ENCODE measurements at places on chromosomes 7 and 10.

GRCh38 chr10:79219322-79219957, 127.8 kb upstream of the PPIF start:
- DNase-seq, result no peak

GRCh38 chr7:85119934-85120333, 66.9 kb downstream of the SEMA3D start:
- DNase-seq, result no peak

DNA sequence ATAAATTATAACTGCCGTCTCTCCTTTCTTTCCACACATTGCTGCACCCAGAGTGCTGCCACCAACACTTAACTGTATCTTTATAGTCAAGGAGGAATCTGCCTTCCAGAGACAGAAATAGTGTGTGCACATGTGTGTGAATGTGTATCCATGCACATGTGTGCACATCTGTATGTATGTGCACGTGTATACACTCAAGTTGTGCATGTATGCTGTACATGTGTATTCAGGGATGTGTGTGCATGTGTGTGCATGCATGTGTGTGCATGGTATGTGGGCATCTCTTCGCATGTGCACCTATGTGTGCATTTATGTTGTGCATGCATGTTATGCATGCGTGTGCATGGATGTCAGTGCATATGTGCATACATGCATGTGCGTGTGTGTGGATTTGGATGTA, 253.3 kb downstream of the KLF6 start:
- DNase-seq, result no peak

GRCh38 chr7:30224511-30225062, 59.8 kb upstream of the ZNRF2 start:
- no peak for DNase-seq

GRCh38 chr10:23448802-23449570, 10.1 kb downstream of the OTUD1 start:
- no peak for DNase-seq

DNA sequence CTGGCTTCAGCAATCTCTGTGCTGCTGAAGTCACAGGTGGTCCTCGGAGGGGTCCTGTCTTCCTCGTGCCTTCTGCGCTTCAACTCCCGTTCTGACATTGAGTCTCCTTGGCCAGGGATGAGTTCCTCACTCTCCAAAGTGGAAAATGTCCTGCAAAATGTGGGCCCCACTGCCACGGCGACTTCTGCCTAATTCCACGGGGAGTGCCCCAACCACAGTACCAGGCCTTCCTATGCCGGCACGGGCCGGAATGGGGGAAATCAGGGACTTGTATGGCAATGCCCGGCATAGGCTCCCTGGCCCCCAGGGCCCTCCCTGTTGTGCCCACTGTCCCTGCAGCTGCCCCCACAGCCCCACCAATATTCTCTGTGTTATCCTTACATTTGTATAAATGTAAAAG, 420.5 kb downstream of the TCERG1L start:
- DNase-seq, result no peak

DNA sequence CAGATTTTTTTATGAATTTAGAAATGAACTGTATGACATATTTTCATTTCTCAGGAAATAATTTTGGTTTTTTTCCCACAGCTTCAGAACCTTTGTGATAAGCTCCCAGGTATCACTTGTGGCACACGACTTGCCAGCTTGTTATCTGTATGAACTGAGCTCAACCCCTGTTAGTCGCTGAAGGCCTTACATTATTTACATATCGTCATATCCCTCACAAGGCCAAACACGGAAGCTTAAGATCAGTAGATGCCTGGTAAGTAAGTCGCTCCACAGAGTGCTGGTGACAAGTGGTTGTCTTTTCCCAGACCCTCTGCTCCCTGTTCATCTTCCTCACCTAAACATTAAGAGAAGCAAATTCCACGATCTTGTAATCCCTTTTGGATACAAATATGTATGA, 55.2 kb downstream of the RAPGEF5 start:
- DNase-seq, result no peak

DNA sequence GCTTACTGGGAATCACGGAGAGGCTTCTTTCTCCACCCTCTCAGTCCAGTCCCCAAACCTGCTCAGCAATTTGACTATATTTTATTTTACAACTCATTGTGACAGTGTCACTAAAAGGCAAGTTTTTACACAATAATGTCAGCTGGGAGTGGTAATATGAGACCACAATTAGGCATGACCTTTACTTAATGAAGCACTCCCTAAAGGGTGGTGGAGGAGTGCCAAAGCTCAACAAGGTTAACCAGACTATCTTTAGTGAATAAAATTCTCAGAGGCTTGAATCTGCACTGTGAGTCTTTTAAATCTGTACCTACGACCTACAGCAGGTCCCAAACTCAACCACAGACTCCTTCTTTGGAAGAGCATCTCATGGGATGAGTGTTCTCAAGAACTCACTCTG, 215.6 kb downstream of the TAX1BP1 start:
- DNase-seq, result no peak

GRCh38 chr10:78572565-78572964, 496.2 kb upstream of the ZMIZ1 start:
- no peak for DNase-seq

DNA sequence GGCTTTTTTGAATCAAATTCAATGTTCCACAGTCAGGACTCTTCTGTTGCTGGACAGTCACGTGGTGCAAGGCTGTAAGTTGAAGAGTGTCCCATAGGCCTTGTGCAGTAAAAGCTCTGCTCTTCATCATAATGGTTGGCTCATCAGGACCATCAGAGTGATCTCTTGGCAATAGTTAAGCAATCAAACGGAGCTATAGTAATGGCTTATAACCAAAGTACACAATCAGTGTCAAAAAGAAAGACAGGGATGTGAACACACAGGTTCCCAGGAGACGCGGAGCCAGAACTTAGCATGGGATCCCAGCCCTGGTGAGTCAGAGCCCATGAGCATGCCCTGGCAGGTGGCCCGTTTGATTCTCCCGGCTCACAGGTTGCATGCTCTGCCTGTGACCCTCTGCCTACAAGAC, 10.8 kb upstream of the GPNMB start:
- no peak for DNase-seq

- DNase-seq, result peak; percentile 39
Measured at GRCh38 chr10:102596506-102596971, 47.7 kb upstream of the TRIM8 start.

DNA sequence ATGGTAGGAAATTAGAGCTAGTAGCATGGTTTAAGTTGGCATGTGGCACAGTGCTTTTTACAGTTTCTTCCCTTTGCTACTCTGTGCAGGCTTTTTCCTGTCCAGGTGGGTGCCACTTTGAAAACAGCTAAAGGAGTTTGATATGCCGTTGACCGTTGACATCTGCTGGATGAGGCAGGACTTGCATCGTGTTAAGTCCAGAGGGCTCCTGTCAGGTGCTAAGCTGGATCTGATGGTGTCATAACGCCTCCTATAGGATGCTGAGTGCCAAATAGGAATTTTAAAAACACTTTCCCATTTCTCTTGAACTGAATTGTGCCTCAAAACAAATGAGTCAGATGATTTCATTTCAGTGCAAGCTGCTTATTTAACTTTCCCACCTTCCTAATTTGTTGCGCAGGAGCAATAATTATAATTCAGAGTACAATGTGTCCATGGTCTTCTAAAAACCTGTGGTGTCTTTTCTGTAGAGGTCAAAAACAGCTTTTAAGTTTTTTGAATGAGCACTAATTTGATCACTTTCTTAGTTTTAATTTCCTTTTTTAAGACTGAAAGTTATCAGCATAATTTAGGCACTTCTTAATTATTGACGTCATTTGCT, 178.3 kb downstream of the CDCA7L start:
- no peak for DNase-seq

DNA sequence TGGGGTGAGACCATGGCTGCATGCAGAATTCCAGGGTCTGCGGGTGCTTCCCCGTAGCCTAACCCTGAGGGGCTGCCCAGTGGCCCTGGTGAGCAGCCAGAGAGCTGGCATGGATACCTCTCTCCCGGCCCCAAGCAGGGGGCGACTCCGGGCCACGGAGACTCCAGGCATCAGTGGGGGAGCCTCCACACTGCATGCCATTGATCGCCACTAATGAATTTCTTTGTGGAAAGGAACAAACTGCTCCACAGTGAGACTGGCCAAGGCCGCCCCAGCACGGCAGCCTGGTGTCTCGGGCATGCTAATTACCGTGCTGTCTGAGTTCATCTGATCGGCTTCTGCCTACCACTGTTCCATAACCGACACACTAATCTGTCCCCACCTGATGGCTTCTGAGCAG, 184.4 kb downstream of the GRID1 start:
- no peak for DNase-seq

GRCh38 chr7:105364684-105365083, 24.0 kb downstream of the SRPK2 start:
- DNase-seq, result no peak

DNA sequence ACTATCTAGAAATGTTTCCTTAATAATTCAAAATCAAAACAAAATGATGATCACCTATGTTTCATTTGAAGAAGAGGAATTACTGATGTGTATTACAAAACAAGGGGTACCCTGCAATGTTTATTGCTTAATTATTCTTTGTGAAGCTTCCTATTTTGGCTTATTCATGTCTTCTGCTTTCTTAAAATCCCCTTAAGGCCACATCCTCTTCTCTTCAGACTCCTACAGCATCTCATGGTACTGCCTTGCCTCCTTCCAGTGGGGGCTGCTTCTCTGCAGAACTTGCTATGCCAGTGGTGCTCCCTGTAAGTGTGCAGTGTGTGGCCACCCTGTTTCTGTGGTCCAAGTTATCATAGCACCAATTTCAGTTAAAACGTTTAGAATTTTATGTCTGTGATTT, 35.0 kb downstream of the CCDC146 start:
- DNase-seq, result no peak

DNA sequence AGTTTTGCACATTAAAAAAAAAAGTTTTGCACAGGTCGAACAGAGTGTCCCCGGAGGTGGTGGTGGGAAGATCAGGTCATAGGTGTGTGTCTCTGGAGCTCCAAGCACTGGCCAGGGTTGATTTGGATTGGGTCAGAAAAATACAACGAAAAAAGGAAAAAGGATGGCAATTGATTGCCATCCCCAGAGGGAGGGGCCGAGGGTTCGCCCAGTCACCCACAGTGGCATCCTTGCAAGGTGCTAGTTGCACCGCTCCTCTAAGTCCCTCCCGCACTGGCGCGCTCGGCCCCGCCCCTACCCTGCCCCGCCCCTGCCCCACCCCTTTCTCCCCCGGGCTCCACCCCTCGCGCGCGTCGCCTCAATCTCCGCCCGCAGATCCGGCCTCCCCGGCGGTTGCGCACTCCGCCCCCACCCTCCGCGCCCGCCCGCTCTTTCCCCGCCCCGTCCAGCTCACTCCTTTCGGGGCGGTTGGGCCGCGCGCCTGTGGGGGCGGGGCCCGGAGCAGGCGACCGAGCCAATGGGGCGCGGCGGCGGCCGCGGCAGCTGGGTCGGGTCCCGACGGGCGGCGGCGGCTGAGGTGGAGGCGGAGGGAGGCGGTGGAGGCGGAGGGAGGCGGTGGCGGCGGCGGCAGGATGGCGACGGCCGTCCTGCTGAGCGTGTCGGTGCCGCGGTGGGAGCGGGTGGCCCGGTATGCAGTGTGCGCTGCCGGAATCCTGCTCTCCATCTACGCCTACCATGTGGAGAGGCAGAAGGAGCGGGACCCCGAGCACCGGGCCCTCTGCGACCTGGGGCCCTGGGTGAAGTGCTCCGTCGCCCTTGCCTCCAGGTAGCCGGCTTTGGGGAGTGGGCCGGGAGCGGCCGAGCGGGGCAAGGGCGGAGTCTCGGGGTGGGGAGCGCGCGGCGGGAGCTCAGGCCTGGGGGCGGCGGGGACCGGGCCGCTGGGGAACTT, 31.5 kb upstream of the ERV3-1 start:
- DNase-seq, result peak; percentile 89

DNA sequence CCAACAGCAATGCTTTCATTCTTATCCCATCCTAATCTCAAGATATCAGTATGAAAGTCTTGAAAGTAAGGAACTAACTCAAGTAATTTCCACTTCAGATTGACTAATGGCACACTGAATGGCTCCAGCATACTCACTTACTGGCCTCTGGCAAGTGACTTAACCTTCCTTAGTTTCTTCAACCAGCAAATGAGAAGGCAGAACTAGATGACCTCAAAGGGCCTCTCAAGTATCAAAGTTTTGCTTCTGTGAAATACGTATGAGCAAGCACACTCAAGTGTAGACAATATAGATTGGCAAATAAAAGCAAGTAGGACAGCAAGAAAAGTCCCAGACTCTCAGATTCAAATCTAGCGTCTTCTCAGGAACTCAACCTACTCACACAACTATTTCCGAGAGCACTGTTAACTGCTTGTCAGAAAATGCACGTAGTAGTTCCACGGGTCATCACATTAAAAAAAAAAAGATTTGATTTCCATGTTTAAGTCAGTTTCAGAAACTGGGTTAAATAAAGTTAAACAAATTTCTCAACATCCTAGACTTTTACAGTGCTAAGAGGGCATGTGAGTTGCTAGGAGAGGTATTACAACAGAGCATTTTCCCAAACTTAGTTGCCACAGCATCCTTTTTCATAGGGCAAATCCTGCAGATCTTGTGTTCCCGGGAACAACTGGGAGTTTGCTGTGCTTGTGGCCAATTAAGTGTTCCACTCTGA, 276.9 kb upstream of the KLF14 start:
- DNase-seq, result peak; percentile 21

GRCh38 chr7:99848420-99849216, 20.8 kb downstream of the CYP3A43 start:
- no peak for DNase-seq

GRCh38 chr7:636396-636795, 90.1 kb upstream of the DNAAF5 start:
- peak; percentile 45 for DNase-seq

GRCh38 chr7:130210181-130210935, 2.7 kb downstream of the SSMEM1 start:
- no peak for DNase-seq

DNA sequence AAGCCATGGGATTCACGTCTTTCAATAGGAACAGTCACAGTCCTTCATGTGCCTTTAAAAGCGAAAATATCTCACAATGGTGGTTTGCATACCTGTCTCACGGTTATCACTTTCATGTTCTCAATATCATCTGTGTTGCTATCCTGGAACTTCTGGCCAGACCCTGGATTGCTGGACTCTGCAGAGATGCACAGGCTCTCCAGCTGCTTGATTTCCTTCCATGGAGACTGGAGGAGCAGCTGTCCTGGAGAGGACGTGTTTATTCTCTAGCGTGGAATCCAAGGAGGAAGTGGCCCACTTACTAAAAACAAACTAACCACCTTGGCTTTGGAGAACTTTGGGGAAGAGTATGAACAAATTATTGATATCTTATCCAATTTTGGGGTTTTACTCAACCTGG, 16.5 kb downstream of the BTBD16 start:
- no peak for DNase-seq

Measured in stimulated activated CD8-positive, alpha-beta memory T cell treated with anti-CD3 and anti-CD28 coated beads, Interleukin-4, amount 100 ng/mL, for 48 hours (primary cell).